Brain pericyte (primary cell): ENCODE measurements at places on chromosomes 11 and 22.

DNA sequence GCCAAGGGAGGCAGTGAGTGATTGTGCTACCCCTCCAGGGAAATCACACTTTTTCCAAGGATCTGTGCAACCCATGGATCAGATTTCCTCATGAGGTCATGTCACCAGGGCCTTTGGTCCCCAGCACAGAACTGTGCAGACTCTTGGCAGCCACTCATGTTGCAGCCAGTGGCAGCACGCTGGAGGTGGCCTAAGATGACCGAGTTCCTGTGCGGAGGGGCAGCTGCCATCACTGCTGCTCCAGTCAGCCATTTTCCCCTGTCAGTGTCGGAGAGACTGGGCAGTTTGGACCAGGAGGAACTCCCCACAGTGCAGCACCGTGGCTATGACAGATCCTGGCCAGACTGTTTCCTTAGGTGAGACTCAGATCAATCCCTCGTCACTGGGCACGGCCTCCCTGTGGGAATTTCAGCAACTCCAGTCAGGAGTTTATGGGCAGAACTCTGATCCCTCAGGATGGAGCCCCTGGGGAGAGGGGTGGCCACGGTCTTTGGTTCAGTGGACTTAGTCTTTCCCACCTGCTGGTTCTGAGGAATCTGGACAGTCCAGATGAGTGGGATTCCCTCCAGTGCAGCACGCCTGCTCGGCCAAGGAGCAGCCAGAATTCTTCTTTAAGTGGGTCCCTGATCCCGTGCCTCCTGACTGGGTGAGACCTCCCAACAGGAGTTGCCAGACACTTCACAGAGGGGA lies 194.6 kb upstream of the CARD18 start:
- DNase-seq, result no peak

GRCh38 chr11:86418917-86419316 lies 44.2 kb downstream of the CCDC81 start:
- DNase-seq, result no peak

DNA sequence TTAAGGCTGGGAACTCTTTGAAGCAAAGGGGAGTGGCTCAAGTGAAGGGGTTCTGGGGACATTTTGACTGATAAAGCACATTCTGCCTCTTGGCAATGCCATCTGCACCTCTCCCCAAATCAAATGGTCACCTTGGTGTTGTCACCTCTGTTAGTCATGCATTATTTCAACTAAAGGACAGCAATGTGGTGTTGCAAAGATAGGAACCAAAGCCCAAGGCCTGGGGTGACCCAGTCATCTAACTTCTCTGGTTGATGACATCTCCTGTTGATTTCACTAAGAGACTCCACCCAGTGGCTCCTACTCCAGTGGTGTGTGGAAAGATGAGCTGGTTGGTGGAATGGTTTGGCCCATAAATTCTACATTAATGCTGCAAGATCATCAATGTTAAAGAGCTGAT lies 7.8 kb upstream of the MS4A1 start:
- no peak for DNase-seq

DNA sequence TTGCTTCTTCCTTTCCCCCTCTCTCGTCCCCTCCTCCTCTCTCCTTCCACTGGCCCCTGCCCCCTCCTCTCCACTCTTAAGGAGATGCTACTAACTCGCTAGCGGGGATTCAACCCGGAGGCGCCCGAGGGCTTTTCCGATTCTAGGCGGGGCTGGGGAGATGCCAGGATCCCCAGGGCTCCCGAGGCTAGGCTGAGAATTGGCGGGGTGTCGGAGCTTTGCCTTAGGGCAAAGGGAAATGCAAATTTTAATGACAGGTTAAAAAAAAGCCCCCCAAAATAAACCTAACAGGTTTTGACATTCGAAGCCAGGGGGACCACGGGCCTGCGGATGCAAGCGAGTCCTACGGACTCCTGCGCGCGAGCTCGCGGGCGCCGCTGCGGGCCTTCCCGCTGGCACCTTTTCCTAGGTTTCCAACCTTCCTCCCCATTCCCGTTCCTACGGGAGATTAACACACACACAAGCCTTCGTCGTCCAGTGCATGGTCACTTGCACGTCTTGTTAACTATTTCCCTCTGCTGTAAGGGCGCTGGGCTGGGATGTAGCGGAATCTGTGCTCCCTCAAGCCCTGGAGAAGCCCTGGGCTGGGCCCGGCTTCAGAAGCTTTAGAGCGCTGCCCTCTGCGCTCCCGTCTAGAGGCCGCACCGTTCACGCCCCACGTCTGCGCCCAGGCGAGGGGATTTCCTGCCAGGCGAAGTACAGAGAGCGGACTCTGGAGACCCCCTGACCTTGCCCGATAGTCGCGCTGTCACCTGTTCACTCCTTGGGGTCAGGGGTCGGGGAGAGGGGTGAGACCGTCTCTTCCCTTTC lies 729 bp upstream of the ALX4 start:
- DNase-seq, result no peak

- DNase-seq, result no peak
These were observed 325.8 kb upstream of the B3GAT1 start for GRCh38 chr11:134737563-134738510.

GRCh38 chr11:124892146-124892545 lies 5.5 kb downstream of the ROBO4 start:
- no peak for DNase-seq

DNA sequence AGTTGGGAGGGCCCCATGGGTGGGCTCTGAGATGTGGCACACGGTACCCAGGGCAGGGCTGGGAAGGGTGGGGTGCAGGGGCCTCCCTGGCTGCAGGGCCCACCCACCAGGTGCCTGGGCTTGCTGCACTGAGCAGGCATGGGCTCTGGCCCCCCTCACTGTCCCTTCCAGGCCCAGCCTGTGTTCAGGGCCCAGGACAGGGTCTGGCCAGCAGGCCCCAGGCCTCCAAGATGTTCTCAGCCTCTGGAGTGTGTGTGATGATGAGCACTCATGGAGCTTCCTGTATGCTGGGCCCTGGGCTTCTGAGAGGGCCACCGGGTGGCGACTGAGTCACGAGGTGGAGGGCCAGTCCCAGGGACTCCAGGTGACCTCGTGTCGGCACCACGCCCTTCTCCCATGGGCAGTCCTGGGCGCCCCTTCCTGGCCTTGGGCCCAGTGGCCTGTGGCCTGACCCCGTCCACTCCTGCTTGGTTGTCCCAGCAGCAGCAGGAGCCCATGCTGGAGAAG lies 55.9 kb upstream of the CCDC188 start:
- no peak for DNase-seq

- DNase-seq, result no peak
These were observed 142.3 kb downstream of the ELP4 start for GRCh38 chr11:31651822-31652221.

DNA sequence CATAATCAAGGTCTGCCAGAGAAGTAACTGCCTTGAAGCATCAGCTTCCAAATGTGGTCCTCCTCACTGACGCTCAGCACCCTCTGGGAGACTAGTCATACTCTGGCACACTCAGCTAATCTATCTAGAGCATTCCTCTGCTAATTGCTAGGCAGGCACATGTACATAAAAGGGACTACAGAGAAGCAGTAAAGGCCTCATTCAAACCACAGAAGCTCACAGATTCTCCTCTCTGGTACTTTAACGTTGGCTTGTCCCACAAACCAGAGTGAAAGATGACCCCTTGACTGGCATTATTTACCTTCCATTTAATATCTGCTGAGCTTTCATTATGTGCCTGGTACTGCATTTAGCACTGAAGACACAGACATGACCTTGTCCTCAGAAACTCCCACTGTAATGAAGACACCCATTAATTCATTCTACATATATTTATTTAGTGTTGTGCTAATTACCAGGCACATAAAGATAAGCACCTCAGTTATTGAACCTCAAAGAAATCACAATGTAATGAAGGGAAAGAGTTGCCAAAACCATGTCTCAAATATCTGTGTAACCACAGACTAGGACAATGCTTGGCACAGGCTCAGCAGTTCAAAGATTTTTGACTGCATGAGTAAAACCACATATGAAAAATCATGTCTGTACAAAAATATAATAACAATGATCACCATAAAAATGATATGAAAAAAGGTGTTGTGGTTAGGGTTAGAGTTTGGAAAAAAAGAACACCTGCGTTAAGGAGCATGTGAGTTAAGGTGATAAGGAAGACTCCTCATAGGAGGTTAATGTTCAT lies 550.4 kb downstream of the DLG2 start:
- no peak for DNase-seq

DNA sequence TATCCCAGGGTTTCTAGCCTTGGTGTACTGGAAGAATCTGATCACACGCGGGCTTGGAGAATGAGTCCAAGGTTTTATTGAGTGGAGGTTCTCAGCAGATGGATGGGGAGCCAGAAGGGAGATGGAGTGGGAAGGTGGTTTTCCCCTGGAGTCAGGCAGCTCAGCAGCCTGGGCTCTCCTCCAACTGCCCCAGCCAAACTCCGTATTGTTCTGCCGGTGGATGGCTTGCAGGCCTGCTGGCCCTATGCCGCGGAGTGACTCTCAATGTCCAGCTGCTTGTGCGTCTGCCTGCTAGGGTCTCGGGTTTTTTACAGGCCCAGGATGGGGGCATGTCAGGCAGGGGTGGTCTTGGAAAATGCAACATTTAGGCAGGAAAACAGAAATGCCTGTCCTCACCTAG lies 162.4 kb upstream of the LMO1 start:
- no peak for DNase-seq

DNA sequence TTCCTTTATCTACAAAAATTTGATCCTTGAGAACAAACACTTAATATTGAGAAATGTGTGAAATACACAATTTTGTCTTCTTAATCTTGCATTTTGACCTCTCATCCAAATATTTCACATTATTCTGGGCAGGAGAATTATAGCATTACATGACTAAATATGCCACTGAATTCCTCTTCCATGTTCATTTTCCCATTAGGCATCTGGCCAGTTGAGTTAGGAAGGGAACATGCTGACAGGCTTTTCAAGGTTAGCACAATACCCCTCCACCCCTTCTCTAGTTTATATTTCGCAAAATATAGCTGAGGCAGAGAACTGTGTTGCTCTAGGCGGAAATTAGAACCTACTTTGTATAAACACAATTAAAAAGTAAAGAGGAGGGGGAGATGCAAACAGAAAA lies 271.7 kb upstream of the ZC3H12C start:
- DNase-seq, result no peak

DNA sequence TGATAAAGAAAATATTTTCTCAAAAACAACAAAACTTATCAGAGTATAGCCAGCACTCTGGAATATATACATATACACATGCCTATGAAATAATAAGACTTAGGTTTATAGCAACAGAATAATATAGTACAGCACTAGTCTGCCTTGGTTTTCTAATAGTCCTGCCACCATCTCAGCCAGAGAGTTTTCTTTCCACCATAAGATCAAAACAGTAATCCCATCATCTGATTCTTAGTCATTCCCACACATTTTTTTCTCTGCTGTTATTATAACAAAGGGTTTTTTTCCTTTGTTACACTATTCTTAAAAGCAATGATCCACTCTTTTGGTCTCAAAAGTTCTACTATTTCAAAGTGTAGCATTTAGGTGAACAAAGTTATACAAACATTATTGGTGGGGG lies 15.1 kb downstream of the MTMR2 start:
- DNase-seq, result no peak

GRCh38 chr11:125214601-125215565 lies 50.3 kb downstream of the PKNOX2 start:
- DNase-seq, result no peak

DNA sequence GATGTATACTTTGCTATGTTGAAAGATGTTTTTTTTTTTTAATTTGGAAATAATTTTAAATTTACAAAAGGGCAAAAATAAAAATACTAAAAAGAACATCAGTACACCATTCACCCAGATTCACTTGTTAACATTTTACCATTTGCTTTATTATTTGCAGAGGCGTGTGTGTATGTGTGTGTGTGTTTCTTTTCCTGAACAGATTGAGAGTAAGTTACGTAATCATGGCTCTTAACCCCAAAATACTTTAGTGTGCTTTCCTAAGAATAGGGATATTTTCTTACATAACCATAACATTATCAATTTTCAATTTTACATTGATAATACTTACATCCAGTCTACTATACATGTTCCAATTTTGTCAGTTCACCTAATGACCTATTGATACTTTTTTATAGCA lies 91.5 kb upstream of the HORMAD2 start:
- no peak for DNase-seq

DNA sequence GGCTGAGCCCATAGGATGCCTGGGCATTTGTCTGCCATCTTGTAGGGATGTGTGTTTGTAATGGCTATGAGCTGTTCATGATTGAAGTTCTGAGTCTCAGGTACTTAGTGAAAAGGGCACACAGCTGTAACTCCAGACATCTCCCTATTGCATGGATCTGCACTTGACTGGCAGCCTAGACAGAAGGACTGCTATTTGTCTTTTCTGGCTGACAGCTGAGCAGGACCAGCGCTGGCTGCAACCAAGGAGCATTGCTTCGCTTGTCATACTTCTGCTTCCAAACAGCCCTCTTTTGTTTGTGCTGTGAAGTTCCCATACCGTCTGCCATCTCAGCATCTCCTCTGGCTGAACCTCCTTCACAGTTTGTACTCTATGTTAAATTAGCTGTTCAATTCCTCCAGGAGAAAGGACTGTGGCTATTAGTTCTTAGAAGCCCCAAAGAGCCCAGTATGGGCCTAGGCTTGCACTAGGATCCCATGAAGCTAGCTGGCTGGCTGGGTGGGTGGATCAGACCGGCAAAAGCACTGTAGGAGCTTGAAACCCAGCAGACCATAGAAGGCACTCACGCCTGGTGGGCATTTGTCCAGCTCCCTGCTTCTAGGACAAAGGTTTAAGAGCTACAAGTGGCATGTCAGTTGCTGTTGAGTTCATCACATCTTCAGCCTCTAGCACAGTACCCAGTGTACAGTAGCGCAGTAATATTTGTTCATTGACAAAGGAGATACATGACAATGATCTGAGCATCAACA lies 20.4 kb downstream of the HIRA start:
- no peak for DNase-seq

- DNase-seq, result no peak
These were observed 525 bp downstream of the DGCR2 start for GRCh38 chr22:19121631-19122142.

DNA sequence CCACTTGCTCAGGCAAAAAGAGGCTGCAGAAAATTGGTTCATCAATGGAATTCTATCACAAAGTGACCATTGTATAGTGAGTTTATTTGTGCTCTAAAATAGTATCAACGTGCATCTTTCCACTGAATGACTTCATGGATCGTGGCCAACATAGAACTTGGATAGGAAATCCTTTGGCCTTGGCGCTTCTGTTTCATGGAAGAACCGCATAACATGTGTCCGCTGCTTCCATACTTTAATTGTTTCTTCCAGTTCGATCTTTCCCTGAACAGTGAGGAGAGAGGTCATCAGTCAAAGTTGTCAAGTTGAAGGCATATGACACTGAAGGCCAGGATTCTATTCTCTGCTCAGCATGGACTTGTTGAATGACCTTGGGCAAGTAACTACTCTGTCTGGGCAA lies 4.5 kb downstream of the NDUFA6 start:
- DNase-seq, result no peak

GRCh38 chr11:76564364-76564763 lies 106.2 kb downstream of the LRRC32 start:
- no peak for DNase-seq

DNA sequence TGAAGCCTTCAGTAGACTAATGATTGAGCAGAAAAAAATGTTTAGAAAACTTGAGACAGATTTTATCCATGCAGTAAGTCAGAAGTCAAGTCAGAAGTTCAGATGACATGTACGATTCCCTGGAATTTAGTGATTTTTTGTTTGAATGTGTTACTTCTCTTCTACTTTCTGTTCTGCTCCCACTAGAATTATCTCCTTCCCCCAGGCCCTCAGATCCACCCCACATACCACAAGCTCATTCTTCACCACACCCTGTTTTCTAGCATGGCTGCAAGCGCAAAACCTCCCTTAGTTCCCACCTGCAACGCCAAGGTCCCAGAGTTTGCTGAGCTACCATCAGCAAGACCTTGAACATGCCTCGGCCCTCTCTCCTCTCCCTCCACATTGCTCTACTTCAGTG lies 64.1 kb downstream of the KCNJ1 start:
- no peak for DNase-seq
